ENCODE measurements at places on chromosomes 5 and 9.

DNA sequence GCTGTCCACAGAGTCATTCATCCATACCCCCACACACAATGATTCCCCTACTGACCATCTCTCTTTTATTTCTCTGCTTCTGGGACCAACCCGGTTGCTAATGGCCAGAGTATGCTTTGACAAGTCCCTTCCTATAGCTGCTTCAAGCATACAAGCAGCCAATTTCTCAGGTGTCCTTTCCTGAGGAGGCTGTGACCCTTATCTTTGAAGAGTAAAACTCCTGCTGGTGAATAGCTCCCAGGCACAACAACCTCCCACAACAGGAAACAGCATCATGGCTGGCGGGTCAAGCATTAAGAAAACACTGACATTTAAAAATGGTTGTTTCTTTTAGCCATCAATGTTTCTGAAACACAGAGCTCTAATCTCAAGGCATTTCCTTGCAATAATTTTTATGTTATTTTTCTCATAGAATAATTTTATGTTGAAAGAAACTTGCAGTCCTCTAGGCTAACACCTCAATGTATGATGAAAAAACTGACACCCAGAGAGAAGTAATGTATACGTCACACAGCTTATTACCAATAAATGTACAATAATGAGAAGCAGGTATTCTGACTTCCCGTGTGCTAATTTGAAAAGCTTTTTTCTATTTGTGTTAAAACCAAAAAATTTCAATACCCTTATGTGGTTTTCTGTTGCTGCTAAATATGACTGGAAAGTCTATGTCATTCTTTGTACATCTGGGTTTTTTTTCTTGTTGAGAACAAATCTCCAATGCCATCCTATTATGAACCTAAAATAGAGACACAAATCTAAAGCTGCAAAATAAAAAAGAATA lies 7.5 kb upstream of the PAM start:
- no peak for DNase-seq

- DNase-seq, result no peak
Measured at GRCh38 chr5:4662756-4663155, 477.4 kb upstream of the ADAMTS16 start.

GRCh38 chr9:133057006-133057405 lies 4.8 kb upstream of the CEL start:
- no peak for DNase-seq

GRCh38 chr9:124940521-124940893 lies 376 bp downstream of the GOLGA1 start:
- no peak for DNase-seq

DNA sequence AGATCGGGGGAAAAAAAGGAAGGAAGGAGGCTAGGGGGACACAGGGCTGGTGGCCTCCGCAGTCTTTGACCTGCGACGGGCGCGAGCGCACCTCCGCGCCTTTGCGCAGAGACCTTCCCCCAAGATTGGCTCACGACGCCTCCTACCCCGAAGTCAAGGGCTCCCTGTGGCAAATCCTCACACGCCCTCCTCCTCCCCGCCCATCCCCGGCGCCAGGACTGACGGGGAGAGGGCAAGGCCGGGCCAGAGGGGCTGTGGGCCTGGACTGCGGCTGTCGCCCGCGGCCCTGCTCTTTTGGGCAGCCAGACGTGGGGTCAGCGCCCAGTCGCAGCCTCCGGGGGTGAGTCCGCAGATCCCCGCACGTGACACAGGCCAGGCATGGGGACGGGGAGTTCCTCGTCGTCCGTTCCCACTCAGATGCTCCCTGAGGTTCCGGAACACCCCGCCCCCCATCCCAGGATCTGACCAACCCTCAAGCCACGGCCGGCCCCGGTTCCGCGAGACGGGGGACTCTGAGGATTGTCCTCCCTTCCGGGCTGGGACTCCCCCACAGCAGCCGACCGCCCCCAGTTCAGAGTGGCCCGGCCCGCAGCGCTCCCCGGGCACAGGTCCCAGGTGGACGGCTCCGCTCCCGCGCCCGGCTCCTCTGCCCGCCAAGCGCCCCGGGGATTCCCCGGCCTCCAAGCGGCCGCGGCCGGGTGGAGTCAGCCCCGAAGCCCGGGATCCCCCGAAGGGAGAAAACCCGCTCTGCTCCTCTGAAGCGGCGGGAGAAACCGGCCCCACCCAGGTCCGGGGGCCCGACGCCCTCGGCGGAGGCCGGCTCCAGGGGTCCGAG lies 543 bp upstream of the ANKRD33B start:
- DNase-seq, result no peak

DNA sequence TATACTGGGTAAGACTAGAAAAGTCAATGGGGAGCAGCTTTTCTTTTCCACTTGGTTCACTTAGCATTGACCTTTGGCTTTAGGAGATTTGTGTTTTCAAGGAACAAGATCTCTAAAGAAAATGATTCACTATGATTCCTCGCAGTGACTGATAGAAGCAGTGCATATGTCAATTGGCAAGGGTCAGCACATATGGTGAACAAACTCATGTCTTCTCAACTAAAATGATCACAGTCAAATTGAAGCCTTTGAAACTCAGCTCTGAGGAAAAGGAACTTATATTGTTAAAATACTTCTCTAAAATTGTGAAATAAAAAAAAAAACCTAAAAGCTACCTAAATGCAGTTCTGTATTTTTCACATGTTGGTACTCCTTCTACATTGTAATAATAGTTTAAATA lies 43.2 kb upstream of the IL7R start:
- DNase-seq, result no peak

DNA sequence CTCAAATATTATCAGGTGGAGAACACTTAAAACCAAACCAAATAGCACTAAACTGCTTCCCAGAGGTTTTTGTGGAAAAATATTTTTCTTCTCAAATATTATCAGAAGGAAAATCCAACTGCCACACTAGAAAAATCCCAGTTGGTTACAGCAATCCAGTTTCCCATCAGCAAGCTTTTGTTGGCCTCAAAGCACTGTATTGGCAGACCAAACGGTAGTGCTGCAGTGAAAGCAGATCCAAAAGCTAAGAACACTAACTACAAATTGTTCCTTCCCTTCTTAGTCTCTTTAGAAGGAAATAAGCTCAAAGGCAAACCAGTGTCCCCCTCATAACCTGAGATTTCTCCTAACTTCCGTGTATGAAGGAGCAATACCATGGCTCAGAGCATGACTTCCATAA lies 105.3 kb downstream of the TRIM36 start:
- no peak for DNase-seq

DNA sequence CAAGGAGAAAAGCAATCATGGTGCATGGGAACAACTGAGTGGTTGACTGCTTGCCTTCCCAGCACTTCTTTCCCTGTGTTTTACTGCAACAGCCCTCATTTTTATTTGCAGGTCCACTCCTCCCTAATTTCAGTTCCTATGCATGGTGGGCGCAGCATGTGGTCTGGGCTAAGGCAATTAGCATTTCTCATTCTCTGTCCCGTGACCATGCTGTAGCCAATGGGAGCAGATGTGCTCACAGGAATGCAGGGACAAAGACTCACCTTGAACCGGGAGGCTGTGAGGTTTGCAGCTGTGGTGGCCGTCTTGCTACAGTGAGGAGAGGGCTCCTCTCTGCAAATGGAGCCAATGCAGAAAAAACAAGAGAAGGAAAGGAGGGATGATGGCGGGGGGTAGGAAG lies 315.5 kb downstream of the SLIT3 start:
- no peak for DNase-seq

DNA sequence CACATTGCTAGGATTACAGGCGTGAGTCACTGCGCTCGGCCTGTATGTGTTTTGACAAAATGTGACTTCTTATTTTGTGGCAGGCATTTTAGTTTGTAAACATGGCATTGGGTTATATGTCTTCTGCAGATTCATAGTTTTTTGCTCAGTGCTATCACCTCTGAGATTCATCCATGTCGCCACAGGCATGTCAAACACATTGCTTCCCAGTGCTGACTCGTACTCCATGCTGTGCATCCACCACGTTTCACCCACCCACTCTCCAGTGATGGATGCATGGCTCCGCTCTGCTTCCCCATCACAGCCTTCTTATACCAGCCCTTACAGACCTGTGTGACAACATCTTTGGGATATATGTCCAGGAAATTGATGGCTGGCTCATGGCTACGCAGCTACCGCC lies 158.8 kb downstream of the GAS1 start:
- DNase-seq, result no peak

DNA sequence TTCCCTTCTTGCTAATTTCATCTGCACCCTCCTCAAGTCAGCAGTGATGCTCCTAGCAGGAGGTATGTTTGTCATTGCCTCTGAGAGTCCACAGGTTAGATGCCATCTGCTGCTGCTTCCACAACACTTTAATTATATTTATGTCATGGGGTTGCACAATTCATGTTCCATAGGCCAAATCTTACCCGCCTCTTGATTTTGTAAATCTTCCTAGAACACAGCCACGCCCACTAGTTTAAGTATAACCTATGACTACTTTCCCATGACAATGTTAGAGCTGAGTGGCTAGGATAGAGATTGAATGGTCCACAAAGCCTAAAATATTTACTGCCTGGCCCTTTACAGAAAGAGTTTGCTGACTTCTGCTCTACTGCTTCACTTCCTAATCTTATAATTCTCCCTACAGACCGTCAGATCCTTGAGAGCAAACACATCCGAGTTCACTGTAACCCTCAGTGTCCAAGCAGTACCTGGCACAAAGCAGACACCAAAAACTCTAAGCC lies 21.1 kb downstream of the LIFR start:
- no peak for DNase-seq

DNA sequence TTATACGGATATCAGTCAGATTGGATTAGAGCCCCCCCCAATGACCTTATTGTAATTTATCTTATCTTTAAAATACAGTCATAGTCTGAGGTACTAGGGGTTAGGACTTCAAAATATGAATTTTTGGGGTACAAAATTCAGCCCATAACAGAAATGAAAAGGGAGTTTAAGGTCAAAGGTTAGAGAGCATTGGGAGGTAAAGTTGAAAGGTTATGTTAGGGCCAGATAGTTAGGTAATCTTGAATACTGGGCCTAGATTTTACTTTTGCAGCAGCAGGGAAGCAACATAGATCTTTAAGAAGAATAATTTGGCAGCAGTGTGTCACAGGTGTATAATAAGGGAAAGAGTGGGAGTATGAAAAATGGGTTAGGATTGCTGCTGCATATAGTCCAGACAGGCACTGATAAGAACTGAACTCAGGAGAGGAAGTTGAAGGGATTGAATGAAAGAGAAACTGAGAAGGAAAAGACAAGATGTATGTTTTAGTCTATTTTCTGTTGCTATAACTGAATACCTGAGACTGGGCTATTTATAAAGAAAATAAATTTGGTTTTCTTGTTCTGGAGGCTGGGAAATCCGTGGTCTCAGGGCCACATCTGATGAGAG lies 10.7 kb upstream of the GCNT4 start:
- DNase-seq, result no peak

GRCh38 chr5:170923910-170924620 lies 62.2 kb downstream of the RANBP17 start:
- no peak for DNase-seq

GRCh38 chr5:39189292-39189955 lies 29.9 kb downstream of the FYB1 start:
- DNase-seq, result no peak

GRCh38 chr5:85077581-85077980 lies 692.9 kb upstream of the EDIL3 start:
- no peak for DNase-seq

- no peak for DNase-seq
Measured at GRCh38 chr9:129597355-129598088, 23.4 kb downstream of the C9orf50 start.

- DNase-seq, result no peak
Measured at GRCh38 chr5:163908253-163908652, 402.8 kb downstream of the MAT2B start.

DNA sequence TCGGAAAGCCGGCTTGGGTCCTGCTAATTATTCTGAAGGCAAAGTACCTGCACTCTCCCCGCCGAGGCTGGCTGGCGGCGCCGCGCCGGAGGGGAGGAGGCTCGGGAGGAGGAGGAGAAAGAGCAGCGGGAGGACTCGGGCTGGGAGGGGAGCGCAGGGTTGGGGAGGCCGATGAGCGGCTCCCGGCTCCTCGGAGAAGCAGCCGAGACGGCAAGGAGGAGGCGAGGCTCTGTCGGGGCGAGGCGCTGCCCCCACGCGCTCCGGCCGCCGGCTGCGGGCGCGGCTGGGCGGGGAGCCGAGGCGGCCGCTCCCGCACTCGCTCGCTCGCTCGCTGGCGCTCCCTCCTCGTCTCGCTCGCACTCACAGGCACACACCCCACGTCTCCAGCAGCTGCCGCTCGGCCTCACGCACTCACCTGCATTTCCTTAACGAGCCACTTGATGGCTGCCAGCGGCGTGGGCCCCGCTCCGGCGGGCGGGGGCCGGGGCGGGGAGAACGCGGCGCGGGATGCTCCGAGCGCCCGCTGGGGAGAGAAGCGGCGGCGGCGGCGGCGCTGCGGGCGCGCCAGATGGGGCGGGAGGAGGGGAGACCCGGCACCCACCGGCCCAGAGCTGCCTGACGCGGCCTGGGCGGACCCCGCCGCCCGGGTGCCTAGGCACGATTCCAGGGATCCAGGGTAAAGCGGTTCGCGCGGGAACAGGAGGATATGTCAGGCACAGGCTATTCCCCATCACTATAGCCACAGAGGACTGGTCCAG lies at the start of gene PTPRD:
Gene PTPRD (minus strand): TSS at position 362 of the 758 bp plus-strand sequence.
- DNase-seq, result no peak

GRCh38 chr9:116156621-116157314 lies 3.2 kb downstream of the PAPPA start:
- DNase-seq, result no peak

DNA sequence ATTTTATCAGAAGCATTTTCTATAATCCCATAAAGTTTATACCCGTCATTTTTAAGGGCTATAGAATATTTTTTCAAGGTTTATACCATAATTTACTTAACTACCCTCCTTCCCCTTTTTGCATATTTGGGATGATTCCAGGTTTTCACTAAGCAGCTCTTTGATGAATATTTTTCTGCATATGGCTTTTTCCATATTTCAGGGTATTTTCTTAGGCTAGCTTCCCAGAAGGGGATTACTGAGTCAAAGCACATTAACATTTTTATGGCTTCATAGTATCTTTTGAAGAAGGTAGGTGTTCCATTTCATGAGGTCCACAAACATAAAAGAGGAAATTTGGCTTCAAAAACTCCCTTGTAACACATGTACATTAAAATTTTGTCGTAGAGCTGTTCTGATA lies 14.6 kb upstream of the COL15A1 start:
- DNase-seq, result no peak

- no peak for DNase-seq
Measured at GRCh38 chr5:90131383-90132133, 278.0 kb downstream of the CETN3 start.

- DNase-seq, result no peak
Measured at GRCh38 chr5:118249386-118249785, 739.0 kb downstream of the DTWD2 start.

DNA sequence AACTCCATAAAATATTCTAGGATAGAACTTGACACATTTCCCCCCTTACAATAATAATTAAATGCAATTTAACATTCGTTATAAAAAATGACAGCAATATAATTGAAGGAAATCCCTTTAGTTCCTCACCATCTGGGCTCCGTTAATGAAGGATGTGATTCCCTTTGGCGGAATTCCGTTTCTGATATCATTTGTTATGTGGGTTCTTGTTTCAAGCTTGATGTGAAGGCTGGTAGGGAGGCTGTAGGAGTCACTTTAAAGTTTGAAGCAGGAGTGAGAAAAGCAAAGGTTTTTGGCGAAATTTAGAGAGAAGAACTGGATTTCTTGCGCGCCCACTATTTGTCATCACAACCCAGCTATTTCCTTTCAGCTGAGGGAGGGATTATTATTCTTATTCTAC lies 4.0 kb downstream of the RGS7BP start:
- DNase-seq, result no peak

GRCh38 chr5:98453296-98453695 lies 320.2 kb upstream of the RGMB start:
- no peak for DNase-seq

- no peak for DNase-seq
Measured at GRCh38 chr5:16588434-16589214, 28.2 kb downstream of the RETREG1 start.

- DNase-seq, result no peak
Measured at GRCh38 chr9:106119176-106119575, 424.8 kb downstream of the TMEM38B start.
